ENCODE measurements at places on chromosomes 12 and 14. TPM values are rescaled to one million over a fixed set of nuclear protein-coding genes. Genes with fewer than 3 reads are reported as not detected.

The CIROP gene
- not detected for total RNA-seq

The KCNH3 gene
- total RNA-seq: 3.0 TPM

The CBX5 gene
- total RNA-seq: 24.2 TPM

The RTL1 gene
- 0.33 TPM for total RNA-seq

The ZNF664 gene
- 70.6 TPM for total RNA-seq

The LRRK2 gene
- 2.5 TPM for total RNA-seq

The PLD4 gene
- total RNA-seq: 0.17 TPM

The TAS2R46 gene
- not detected for total RNA-seq

The KLRF1 gene
- total RNA-seq: not detected

The KRT73 gene
- total RNA-seq: not detected

The ITGB7 gene
- 0.31 TPM for total RNA-seq

The SOX5 gene
- not detected for total RNA-seq

The BEST3 gene
- total RNA-seq: 0.67 TPM

The PEBP1 gene
- 267 TPM for total RNA-seq

The WDR89 gene
- 11.5 TPM for total RNA-seq

The NEUROD4 gene
- total RNA-seq: not detected

The ACACB gene
- 7.3 TPM for total RNA-seq

The MSRB3 gene
- total RNA-seq: 19.1 TPM

The CLMN gene
- 5.4 TPM for total RNA-seq

The MMP14 gene
- total RNA-seq: 1.3 TPM

The ZDHHC22 gene
- total RNA-seq: 0.30 TPM

The IL26 gene
- not detected for total RNA-seq

The SLC35F4 gene
- not detected for total RNA-seq

Measured in A549 treated with DMSO at 1 μM for 4 hours (cell line).